ENCODE measurements at places on chromosomes 2 and 18.

GRCh38 chr18:12359515-12359927 lies 17.5 kb downstream of the AFG3L2 start:
- no peak for DNase-seq

- DNase-seq: peak; percentile 7
These were observed 130.1 kb downstream of the NFATC1 start for GRCh38 chr18:79525556-79526467.

DNA sequence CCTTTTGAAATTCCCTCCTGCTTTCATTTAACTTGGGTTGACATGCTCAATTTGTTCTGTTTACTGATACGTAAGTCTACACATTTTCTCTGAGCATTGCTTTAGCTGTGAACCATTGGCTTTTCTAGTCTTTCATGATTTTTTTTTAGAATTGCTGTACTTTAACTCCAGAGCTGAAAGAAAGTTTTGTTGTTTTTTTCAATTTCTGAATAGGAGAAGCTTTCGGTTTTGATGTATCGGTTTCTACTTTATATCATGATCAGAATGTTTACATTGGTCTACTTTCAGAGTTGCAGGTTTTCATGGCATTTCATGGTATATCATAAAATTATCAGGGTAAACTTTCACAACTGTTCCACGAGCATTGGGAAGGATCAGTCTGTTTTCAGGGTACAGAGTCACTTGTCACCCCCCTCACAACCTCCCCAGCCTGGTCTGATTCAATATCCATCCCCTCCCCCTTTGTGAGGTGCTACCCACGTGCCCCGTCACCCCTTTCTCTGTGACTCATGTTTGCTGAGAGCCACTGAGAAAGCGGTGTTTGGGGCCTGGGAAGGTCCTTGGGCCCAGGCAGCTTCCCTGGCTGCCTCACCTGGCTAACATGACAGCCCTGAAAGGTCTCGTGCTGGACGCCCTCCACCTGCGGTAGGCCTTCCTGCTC lies 7.0 kb downstream of the ASTL start:
- DNase-seq: no peak

- no peak for DNase-seq
These were observed 109.6 kb downstream of the TAF4B start for GRCh38 chr18:26335571-26336487.

DNA sequence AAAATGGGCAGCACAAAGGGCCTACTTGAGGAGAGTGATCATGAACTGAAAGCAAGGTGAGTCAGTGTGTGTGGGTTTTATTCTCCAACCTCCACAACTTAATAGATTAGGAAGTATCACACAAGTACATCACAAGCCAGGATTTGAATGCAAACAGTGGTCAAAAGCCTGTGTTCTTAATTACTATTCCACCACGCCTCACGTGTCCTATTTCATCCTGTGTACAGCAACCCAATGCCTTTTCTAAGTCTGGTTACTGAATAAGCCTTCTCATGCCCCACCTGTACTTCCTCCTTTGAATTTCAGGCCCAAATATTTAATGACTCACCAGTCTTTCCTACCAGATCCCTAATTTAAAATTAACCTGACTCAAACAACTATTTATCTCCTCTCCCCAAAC lies 755.7 kb upstream of the SLC8A1 start:
- no peak for DNase-seq

- no peak for DNase-seq
These were observed 135.7 kb downstream of the ASB1 start for GRCh38 chr2:238562446-238562845.

- no peak for DNase-seq
These were observed 728.8 kb upstream of the PIK3C3 start for GRCh38 chr18:41226186-41226585.

- no peak for DNase-seq
These were observed 53.5 kb downstream of the HNRNPLL start for GRCh38 chr2:38549071-38549704.

- DNase-seq: no peak
These were observed 216.0 kb downstream of the NYAP2 start for GRCh38 chr2:225615514-225615913.

- DNase-seq: no peak
These were observed 144.6 kb upstream of the SPRED2 start for GRCh38 chr2:65576861-65577601.

GRCh38 chr2:235234736-235235135 lies 259.1 kb upstream of the AGAP1 start:
- no peak for DNase-seq

GRCh38 chr2:58334414-58334813 lies 93.3 kb upstream of the FANCL start:
- no peak for DNase-seq

DNA sequence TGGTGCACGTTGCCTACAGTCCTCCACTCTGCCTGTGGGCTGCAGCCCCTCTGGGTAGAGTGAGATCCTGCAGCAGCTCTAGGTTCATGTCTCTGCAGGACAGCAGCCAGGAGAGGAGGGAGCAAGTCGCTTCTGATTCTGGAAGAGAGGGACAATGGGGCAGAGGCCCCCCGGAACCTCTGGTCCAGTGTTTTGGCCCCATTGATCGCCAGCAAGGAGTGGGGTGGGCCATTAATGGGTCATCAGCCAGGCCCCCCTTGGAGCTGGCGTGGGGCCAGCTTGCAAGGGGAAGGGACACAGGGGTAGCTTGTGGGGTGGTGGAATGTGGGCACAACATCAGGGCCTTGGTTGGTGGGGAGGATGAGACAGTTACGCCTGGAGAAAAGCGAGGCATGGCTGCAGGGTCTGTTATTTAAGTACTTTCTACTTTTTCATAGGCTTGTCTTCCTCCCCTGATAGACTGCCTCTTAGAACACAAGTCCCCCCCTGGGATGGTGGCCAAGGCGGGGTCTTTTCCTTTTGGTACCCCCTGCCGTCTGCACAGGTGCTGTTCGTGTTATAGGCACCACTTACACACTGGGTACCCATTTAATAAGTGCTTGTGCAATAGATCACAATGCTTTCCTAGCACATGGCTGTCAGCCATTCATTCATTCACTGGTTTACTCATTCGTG lies 44.6 kb downstream of the INHBB start:
- DNase-seq: no peak

DNA sequence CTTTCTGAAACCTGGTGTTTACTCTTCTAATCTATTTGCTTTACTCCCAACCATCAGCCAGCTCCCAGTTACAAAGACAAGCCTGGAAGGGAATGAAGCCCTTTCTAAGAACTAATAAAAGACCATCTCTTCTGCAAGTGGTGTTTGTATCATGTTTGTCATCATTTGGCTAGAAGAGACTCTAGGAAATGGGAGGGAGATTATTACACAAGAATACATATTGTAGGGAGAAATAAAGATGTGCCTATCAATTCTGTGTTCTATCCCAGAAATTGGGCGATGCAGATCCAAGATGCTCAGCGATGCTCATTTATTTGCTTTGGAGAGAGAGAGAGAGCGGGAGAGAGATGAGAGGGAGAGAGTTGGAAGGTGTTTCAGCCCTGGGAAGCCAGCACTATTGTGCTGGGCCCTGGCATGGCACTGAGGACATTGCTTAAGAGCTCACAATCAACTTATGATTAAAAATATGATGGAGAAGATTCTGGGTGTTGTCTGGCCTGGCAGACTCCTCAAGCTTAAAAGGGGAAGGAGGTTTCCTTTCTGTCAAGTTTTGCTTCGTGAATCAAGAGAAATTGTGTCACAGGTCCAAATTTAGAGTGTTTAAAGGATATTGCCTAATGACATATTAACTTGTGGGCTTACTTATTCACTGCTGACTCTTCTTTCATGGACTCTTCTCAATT lies 41.8 kb upstream of the AFF3 start:
- DNase-seq: no peak

DNA sequence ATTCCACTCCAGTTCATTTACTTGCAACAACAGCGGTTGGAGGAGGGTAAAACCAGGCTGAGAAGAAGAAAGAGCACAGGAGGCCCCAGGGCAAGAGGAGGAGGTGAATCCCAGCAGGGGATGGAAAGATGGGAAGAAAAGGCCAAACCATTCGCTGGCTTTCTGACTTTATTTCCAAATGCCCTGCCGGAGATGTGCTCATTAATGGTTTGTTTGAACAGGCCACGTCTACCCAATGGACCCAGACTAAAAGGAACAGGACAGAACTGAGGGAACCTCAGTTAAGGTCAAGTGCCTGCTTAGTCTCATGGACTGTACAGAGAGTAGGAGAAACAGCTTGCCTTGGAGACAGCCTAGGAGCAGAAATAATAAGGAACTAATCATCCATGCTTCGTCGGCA lies 121.6 kb upstream of the NDUFV2 start:
- no peak for DNase-seq

DNA sequence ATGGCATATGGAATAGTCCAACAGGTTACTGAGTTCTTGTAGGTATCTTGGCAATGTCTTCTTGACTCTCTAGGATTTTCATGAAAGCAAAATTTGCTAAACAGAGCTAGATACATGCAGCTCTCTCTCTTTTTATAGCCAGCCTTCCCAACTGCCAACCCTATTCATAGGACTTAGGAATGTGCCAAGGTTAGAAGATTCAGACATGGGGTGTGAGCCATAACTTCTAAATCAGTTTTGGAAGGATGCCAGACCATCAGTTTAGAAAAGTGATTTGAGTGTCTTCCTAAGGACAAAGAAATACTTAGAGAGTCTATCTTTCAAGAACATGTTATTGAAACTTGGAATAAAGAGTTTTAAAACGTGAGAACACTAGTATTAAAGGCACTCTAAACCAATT lies 619.5 kb upstream of the FANCL start:
- DNase-seq: no peak

DNA sequence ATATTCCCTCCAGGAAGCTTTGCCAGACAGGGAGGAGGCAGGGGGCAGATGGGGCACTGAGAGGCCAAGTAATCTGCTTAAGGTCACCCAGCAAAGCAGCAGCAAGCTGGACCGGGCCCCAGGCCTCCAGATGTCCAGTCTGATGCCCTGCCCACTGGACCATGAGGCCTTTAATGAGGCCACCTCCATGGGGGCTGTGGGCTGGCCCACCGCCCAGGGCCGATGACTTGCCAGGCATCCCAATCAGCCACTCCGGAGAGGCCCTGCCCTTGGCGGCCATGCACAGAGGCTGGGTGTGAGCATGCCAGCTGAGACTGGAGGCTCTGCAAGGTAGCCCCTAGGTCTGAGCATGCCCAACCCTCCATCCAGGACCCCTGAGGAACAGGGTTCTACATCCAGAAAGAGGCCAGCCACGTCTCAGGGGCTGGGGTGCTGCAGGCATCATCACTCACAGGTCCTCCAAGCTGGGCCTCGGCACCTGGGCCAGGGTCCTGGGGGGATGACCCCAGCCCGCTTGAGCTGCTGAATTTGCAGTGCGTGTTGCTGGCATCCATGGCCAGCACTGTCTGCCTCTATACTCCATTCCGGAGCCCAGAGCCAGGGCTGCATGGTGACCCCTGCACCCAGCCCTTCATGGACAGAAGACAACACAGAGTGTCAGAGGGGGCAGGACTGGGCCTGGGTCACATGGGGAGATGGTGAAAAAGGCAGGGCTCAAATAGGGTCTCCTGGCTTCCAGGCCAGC lies 164.2 kb downstream of the INHBB start:
- DNase-seq: no peak

- no peak for DNase-seq
These were observed 896 bp downstream of the CACNB4 start for GRCh38 chr2:152097801-152098495.

- no peak for DNase-seq
These were observed 25.5 kb upstream of the RPL37A start for GRCh38 chr2:216473187-216473586.

GRCh38 chr2:174395284-174395968 lies at the start of gene SCRN3:
Gene SCRN3 (plus strand): TSS chr2:174395730. CDS start chr2:174398284, 2,554 bp downstream.
- peak; percentile 51 for DNase-seq

- no peak for DNase-seq
These were observed 75.5 kb upstream of the GLS start for GRCh38 chr2:190805126-190805525.

DNA sequence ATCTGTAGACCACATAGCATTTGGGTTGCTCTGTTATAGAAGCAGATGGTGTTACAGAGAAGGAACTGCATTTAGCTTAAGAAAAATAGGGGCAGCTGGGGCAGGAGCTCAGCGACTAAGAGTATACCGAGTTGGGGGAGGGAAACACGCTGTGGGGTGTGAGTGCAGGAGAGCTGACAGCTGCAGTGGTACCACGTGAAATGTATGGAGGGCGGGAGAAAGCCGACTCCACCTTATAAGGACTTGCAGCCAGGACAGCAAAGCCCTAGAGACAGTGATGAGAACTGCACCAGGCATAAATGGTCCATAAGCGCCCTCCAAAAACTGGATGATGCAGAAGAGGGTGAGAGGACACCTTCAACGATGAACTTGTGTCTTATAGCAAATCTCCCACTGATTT lies 237.6 kb downstream of the PRKCE start:
- no peak for DNase-seq

DNA sequence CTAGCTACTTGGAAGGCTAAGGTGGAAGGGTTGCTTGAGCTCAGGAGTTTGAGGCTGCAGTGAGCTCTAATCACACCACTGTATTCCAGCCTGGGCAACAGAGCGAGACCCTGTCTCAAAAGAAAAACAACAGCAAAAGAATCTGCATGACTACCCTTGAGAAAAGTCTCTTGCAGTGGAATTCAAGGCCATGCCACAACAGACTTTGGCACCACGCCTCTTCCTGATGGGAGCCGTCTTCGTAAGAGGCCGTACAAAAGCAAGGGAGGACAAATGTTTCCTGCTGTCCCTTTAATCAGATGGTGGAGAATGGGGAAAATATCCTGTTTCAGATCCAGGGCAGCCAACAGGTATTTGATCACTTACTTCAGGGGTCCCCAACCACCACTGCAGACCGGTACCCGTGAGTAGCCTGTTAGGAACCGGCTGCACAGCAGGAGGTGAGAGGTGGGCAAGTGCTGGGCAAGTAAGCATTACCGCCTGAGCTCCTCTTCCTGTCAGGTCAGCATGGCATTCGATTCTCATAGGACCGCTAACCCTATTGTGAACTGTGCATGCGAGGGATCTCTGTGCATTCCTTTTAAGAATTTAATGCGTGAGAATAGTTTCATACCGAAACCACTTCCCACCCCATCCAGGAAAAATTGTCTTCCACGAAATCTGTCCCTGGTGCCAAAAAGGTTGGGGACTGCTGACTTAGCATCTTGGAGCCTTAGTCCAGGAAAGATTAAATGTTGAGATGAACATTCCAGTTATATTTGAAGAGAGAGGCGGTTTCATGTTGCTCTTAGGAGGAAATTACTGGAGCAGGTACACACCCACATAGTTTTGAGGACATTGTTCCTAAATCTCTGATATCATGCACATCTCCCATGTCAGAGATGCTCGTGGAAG lies 94.4 kb upstream of the XPO1 start:
- no peak for DNase-seq

- no peak for DNase-seq
These were observed 263.6 kb downstream of the LPIN1 start for GRCh38 chr2:12010059-12010458.

- no peak for DNase-seq
These were observed 46.1 kb downstream of the CFAP36 start for GRCh38 chr2:55565613-55566012.

All from activated CD4-positive, alpha-beta T cell treated with anti-CD3 and anti-CD28 coated beads for 1 hour (primary cell).